ENCODE measurements at places on chromosomes 3 and 15.
A peak's percentile ranks its signal among the peaks of the same experiment; 100 is the strongest.

- no peak for DNase-seq
Measured at GRCh38 chr3:155110022-155110421, 29.9 kb downstream of the MME start.

GRCh38 chr15:60130821-60131220 lies 126.7 kb downstream of the FOXB1 start:
- DNase-seq, result no peak

DNA sequence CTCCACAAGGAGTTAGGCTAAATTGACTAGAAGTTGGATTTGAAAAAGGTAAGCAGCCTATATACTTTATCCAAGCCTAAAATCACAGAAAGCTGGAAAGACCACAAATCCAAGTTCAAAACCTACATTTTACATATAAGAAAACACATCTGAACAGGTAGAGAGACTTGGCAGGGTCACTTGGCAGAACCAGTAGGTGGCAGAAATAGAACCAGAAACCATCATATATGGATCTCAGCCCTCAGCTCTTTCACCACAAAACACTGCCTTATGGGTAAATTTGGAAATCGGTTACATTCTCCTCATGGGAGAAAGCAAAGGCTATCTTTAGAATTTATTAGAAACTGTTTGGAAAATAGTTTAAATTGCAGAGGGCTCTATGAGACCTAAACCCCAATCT lies 44.2 kb downstream of the MKRN2 start:
- DNase-seq, result no peak

DNA sequence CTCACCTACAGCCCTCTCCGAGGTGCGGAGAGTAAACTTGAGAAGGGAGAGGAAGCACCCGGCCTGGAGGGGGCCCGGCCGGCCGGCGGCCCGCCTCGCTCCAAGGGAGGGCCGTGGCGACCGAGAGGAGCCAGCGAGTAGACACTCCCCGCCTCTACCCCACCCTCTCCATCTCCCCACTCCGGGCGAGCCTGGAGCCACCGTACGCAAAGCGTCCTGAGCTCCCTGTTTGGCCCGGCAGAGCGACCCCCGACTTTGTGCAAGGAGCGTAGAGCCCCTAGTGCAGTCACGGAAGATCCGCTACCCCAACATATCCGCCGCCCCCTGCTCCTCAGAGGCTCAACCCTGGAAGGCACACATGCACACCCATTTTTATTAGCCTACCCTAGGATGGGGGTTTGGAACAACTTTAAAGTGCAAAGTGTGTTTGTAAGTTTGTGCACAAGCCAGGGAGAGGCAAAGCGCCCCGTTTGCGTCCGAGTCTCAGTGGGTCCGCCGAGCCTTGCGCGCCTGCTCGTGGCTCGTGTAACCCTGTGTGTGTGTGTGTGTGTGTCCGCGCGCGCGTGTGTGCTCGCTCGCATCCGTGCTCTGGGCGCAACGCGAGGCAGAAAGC lies 508 bp upstream of the SMAD6 start:
- no peak for DNase-seq

DNA sequence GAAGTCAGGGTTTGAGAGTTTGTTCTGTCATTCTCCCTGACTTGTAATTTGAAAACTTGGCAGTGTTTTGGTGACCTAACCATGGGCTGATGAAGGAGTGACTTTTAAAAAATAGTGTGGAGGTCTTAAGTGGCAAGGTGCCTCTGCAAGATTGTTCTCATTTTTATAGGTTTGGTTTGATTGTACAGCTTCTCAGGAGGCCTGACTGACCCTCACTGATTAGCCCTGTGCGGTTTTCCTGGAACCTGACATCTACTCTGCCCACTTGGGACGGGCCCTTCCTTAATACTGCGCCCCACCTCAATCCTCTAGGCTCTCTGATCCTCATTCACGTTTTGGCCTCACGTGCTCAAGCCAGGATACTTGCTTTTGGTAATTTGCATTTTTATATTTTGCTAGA lies 2.8 kb downstream of the UBE2E1 start:
- no peak for DNase-seq

DNA sequence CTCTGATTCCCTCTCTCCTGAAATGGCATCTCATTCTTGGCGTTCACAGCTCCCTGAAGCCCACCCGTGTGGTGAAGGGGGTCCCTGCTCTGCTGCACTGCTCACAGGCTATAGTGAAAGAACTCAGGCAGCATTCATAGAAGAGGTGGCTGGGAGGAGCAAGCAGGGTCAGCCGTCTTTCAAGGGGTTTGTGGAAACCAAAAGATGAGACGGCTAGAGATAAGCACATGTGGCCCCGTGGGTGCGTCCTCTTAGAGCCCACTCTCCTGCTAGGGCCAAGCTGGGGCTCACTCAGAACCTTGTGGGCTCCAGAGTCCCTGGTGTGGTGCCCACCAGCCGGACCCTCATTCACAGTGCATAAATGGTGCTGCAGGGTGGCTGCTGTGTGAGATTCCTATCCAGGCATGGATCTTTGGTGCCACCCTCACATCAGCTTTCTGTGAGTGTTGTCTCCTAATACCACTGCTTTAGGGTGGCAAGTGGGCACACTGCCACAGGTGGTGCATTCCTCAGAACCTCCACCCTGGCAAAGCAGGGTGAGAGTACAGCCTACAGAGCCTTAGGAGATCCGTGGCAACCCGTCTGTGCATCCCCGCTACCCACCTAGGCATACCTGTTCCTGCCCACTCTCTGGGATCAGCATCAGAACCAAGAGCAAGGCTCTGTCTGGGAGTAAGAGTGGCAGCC lies 11.2 kb upstream of the SEMA4B start:
- DNase-seq, result no peak

GRCh38 chr15:60396958-60397771 lies 621 bp downstream of the ANXA2 start:
- DNase-seq, result peak; percentile 59

DNA sequence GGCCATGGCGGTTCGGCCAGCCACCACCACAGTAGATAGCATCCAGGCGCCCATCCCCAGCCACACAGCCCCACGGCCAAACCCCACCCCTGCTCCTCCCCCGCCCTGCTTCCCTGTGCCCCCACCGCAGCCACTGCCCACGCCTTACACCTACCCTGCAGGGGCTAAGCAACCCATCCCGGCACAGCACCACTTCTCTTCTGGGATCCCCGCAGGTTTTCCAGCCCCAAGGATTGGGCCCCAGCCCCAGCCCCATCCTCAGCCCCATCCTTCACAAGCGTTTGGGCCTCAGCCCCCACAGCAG lies 29.5 kb downstream of the PTPN23 start:
- no peak for DNase-seq

DNA sequence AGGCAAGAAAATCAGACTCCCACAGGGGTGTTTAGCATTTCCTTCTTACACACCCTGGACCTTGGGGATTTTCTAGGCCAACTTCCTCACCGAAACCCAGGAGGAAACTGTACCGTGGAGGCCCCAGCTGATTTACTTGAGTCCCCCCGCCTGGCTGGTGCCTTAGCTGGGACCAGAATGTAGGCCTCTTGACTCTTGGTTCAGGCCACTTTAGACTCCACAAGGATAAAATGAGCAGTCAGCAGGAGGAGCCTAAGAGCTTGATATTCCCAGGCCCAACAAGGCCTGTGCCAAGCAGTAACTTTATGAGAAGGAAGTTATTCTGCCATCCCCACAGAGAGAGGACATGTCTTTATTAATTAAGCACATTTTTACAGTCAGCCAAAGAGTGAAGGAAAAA lies 4.6 kb upstream of the APBA2 start:
- DNase-seq, result no peak

- DNase-seq, result no peak
Measured at GRCh38 chr15:57438166-57438565, 61.9 kb downstream of the CGNL1 start.

- DNase-seq, result no peak
Measured at GRCh38 chr3:81394651-81395524, 366.6 kb downstream of the GBE1 start.

- no peak for DNase-seq
Measured at GRCh38 chr15:100929641-100930042, 10.5 kb downstream of the LRRK1 start.

DNA sequence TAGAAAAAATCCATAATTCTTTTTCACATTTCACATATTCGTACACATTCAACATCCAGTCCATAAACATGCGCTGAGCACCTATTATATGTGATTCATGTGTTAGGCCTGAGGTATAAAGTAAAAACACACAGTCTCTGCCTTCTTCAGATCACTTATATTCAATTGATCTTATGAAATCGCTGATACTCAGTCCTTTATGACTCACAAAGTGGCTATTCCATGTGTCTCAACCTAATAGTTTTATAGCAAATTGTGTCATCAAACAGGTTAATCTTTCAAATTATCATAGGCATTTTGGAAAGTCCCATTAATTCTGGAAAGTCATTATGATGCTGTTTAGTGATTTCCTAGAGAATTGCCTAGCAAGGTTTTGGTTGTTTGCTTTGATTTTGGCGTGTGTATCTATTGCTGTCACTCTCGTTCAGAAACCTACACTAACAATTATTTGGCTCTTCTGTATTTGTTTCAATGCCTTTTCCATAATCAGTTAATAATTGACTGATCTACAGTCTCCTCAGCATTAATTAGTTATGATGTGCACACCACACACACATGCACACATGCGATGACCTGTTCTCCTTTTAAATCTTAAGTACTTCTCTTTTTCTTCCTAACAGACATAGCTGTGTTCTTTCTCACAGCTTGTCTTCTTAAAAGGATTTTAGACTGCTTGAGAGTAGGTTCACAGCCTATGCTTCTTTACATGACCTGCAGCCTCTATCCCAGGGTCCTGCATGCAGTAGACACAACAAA lies 353.1 kb downstream of the MECOM start:
- no peak for DNase-seq

- no peak for DNase-seq
Measured at GRCh38 chr3:13393427-13394360, 26.4 kb downstream of the NUP210 start.

DNA sequence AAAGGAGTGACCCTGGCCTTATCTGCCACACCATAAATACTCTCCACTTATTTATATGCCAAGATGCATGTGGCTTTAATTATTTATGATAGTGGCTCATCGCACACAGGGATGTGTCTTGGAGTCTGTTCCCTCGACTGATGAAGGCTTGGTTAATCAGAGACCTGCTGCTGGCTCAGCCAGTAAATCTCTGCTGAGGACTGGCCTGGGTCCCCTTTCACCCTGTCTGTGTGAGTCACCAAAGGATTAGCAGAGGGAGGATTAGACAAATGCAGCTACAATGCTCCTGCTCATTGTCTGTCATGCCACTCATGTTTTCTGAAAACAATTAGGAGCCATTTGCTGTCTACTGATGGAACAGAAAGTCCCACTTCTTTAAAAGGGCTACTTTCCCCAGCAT lies 226.8 kb downstream of the NTRK3 start:
- no peak for DNase-seq

GRCh38 chr3:175518459-175518858 lies 659.3 kb downstream of the NAALADL2 start:
- no peak for DNase-seq

GRCh38 chr3:152865668-152866245 lies 30.8 kb downstream of the P2RY1 start:
- no peak for DNase-seq

GRCh38 chr3:102791641-102792589 lies 357.1 kb downstream of the ZPLD1 start:
- DNase-seq, result no peak

GRCh38 chr3:160140756-160141155 lies 84.5 kb upstream of the C3orf80 start:
- no peak for DNase-seq

DNA sequence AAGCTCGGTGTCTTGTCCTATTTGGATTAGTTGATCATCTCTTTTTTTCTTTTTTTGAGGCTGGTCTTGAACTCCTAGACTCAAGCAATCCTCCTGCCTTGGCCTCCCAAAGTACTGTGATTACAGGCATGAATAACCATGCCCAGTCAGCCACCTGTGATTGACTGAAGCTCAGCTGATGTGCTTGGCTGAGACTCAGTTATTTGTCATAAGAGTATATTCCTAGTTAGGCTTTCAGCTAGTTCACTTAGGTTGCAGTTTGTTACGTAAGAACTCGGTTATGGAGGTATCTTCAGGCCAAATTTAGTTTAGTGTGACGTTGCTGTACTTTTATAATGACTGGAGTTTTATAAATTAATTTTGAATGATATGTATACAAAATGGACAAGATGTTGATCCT lies 365.0 kb downstream of the SV2B start:
- DNase-seq, result no peak

- DNase-seq, result no peak
Measured at GRCh38 chr3:14121859-14122258, 2.8 kb downstream of the CHCHD4 start.

GRCh38 chr3:10707400-10708215 lies 108.4 kb upstream of the SLC6A11 start:
- DNase-seq, result no peak

- DNase-seq, result no peak
Measured at GRCh38 chr3:127264292-127264691, 23.6 kb downstream of the PRR20G start.

DNA sequence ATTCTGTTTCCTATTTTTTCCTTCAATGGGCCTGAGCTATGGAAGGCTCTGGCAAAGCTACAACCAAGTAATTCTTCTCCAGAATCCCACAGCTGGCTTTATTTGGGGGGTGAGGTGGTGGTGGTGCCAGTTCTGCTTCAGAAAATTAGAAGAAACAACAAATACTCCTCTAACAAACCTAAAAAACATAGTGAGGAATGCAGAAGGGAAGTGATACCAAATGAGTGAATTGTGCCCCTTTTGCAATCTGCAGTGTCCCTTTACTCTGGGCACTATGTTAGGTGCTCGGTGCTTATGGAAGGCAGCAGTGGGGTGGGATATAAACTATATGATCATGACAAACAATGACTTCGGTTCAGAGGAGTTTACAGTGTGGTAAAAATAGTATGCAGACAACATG lies 90.4 kb upstream of the ROPN1 start:
- no peak for DNase-seq

DNA sequence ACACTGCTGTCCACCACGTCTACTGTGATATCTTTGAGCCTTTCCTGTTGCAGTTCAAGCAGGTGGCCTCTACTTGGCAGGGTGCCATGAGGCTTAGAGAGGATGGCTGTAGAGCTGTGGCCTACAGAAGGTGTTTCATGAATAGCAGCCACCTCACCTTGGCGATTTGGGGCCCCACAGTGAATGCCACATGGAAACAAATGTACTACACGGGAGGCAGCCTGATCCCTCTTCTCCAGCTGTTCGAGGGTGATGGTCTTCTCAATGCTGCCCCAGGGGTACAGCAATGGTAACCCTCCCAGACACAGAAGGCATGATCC lies 70.7 kb downstream of the FAM43A start:
- no peak for DNase-seq

DNA sequence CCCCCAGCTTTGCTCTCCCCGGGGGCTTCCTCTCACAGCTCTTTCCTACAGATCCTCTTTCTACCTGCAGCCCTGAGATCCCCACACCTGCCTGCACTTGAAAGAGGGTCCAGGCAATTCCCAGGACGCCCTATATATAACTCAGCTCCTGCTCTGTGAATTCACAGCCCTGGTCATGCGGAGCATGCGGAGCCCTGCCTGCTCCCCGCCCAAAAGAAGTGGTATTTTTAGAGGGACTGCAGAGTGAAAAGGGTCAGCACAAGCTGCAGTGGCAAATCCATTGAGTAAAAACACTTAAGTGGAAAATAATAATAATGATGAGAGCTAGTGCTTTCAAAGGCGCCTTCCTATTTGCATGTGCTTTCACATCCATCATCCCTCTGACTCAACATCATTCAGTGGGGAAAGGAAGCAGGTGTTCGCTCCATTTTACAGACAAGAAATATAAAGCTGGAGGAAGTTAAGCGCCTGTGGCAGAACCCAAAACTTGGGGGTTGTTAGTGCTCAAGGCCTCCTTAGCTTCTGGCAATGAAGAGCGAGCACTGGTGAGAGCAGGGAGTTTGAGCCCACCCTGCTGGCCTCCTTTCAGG lies 76.3 kb upstream of the LIPC start:
- no peak for DNase-seq

All from uterus (tissue), 4 donors.